Mesenteric fat pad (tissue), 1 donor: ENCODE measurements at places on chromosomes 4 and X. TPM values are rescaled to one million over a fixed set of nuclear protein-coding genes. Genes with fewer than 3 reads are reported as not detected.

KCND1 gene
- 1.3 TPM for total RNA-seq

HTN1 gene
- not detected for total RNA-seq

GRCh38 chrX:112368371-112368770 is 285.8 kb upstream of the TRPC5 start:
- no peak for DNase-seq

DNA sequence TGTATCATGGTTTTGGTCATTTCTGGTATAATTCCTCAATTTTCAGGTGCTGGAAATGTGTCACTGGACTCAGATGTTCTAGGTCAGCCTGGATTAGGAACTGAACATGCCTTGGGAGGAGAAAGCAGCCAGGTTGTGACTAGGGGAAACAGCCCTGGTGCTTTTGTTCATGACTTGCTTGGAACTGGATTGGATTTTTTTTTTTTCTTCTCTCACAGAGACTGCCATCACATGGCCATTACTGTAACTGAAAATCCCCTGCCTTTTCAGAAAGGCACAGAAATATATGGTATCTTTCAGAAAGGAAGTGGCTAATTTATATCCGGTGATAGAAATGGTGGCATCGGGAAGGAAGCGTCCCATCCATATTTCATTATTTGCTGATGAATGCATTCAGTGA is 34.6 kb downstream of the SEPTIN11 start:
- DNase-seq, result no peak

GRCh38 chrX:16825264-16826035 is 39.2 kb downstream of the TXLNG start:
- DNase-seq, result no peak

GRCh38 chr4:143587703-143588102 is 74.2 kb downstream of the SMARCA5 start:
- DNase-seq, result no peak

GRCh38 chr4:124409044-124409443 is 303.5 kb downstream of the ANKRD50 start:
- DNase-seq, result no peak

DNA sequence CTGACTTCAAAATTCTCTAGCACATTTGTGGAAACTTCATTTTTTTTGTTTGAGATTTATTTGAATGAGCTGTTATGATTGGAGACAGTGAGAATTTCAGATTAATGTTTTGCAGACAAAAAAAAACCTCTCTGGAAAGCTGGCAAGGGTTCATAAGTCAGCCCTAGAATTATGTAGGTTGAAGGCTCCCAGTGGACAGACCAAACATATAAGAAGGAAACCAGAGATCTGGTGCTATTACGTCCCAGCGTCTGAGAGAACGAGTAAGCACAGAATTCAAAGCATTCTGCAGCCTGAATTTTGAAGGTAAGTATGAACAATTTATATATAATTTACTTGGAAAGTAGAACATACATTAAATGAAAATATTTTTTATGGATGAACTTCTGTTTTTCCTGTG is at the start of gene AGTR2:
AGTR2 (plus strand) TSS at position 234 of the 400 bp plus-strand sequence. CDS start 1,537 bp downstream, outside the sequence.
- DNase-seq, result no peak

DNA sequence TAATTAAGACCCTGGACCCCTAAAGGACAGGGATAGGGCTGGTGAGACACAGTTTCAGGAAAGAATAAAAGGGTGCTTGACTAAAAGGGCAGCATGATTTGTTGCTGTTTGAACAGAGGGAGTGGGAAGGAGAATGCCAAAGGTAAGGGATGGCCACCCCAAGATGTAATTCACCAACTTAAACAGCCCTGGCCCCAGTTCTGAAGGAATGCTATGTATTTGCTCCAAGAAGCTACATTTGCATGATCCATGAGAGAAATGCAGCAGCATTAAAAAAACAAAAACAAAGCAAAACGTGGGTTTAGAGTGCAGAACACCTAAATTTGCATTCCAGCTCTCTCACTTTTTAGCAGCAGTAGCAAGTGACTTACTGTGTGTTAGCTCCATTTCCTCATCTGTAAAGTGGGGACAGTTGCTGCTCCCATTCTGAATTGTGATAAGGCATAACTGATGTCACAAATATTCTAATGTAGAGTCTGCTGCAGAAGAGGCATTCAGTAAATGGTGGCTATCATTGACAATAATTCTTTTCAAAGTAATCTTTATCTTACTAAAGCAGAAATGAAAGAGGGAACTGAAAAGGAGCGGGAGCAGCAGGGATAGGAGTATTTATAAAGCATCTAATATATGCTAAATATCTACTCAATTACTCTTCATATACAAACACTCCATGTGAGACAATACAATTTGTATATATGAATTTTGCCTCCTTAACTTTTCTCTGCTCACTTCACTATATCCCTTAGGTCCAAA is 115.8 kb downstream of the PPARGC1A start:
- DNase-seq, result no peak
